ENCODE measurements at places on chromosomes 3 and 15.
A peak's percentile ranks its signal among the peaks of the same experiment; 100 is the strongest.

DNA sequence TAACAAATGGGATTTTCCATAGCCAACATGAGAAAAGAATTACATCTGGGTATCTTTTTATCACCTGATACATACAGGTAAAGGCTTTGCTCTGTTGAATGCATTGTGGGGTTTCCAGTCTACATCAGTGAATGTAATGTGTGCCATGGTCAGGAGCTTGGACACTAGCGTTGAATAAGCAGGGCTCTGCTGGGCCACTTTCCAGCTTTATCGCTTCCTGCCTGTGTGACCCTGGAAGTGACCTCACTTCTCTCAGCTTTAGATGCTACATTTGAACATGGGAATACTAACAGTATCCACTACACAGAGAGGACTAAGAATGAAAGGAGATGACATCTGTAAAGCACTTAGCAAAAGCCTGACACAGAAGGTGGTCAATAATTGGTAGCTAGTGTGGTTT, 40.1 kb downstream of the TTC23 start:
- no peak for DNase-seq

DNA sequence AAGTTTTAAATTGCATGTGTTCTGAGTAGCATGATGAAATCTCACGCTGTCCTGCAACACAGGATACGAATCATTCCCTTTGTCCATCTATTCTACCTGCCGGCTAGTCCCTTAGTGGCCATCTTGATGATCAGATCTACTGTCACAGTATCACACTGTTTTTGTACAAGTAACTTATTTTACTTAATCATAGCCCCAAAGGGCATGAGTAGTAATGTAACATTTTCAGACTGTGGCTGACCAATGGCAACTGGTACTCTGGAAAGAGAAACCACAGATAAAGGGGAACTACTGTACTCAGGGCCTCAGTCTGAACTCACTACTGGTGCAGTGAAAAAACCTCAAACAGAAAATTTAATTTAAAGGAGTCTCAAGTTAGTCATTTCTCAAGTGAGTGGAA, 127.3 kb upstream of the MRPL3 start:
- DNase-seq: peak; percentile 11

GRCh38 chr3:58203541-58203940, 7.2 kb downstream of the DNASE1L3 start:
- no peak for DNase-seq

- no peak for DNase-seq
Measured at GRCh38 chr3:112956351-112956750, 18.6 kb downstream of the CD200R1 start.
